ENCODE measurements at places on chromosomes 1 and 21.

- no peak for DNase-seq
Observed at GRCh38 chr1:229379846-229380245, 37.0 kb upstream of the CCSAP start.

DNA sequence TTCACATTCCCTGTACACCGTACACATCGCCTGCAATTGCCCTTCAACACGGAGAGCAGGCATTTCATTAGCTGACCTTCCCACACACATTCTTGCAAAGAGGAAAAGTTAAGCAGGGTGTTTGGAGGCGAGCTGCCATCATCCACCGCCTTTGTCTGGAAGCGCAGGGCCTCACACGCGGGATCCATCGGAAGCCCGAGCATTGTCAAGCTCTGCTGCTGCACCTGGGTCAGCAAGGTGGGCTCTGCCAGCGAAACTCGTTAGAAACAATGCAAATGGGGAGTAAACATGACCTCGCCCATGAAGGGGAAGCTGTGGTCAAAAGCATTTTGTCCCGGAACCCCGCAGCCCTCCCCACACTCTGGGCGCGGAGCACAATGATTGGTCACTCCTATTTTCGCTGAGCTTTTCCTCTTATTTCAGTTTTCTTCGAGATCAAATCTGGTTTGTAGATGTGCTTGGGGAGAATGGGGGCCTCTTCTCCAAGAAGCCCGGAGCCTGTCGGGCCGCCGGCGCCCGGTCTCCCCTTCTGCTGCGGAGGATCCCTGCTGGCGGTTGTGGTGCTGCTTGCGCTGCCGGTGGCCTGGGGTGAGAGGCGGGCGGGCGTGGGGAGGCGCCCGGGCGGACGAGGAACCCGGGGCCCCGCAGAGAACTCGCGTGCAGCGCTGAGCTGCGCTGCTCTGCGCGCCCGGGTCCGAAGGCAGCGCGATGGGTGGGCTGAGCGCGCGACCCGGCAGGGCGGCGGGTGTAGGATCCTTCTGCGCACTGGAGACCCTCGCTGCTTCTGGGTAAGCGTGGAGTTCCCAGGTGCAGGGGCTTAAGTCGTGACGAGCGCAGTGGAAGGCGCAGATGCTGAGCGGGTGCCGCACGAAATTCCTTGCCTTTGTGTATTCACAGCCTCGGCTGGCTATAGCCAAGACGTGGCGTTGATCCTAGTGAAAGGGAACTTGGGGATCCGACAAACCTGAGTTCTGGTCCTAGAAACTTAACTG lies at the start of gene CR1:
CR1 (plus strand) TSS at position 357 of the 992 bp plus-strand sequence; CDS start at position 468, 111 bp downstream.
- DNase-seq, result no peak

DNA sequence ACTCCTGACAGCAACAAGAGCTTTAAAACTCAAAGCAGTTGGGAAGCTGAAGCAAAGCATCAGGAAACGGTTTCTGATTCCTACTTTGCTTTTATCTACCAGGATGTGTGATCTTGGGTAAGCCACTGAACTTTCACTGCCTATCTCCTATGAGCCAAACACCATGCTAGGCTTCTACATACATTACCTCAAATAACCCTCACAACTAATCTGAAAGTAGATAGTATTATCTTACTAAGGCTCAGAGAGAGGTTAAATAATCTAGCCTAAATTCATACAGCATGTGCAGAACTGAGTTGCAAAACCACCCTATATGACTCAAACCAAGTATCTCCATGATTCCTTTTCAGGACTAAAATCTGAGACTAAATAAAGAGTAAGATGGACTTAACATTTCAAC lies 83.8 kb downstream of the EVI5 start:
- no peak for DNase-seq

- DNase-seq, result no peak
Observed at GRCh38 chr1:205382561-205382960, 25.8 kb upstream of the KLHDC8A start.

DNA sequence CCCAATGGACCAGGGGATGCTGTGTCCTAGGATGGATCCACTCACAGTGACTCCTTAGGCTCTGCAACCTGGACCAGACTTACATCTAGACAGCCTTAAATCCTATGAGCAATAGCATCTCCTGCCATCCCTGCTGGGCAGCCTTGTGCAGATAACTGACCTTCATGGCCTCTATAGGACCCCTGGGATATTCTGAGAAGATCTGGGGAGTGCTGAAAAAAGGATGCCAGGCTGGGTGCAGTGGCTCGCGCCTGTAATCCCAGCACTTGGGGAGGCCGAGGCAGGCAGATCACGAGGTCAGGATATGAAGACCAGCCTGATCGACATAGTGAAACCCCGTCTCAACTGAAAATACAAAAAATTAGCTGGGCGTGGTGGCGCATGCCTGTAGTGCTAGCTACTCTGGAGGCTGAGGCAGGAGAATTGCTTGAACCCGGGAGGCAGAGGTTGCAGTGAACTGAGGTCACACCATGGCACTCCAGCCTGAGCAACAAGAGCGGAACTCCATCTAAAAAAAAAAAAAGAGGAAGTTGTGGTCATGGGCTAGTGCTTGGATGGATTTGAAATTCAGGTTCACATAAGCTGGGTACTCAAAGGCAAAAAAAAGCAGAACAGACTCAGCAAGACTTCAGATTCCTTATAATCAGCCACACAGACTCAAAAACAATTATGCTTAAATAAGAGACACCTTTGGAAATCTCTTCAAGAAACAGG lies 10.9 kb upstream of the SH2D1B start:
- no peak for DNase-seq

DNA sequence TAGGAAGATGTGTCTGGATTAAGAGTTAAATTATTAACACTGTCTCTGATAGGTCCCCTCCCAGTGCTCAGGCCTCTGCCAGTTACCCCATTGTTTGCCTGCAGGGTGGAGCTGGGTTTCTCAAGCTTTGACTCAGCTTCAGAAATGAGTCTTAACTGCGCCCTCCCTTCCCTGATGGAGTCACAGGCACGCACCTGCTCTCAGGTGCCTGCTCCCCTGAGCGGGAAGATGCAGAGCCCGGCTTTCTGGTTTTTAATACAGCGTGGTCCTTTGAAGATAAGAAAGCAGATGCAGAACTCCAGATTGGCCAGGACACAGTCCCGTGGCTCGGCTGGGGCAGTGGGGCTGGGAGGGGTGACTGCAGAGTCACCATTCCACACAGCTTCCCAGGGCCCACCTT lies 3.2 kb upstream of the SPRR4 start:
- no peak for DNase-seq
